ENCODE measurements at places on chromosomes 2 and 18.

- no peak for DNase-seq
Measured at GRCh38 chr2:213185147-213185822, 33.9 kb upstream of the IKZF2 start.

DNA sequence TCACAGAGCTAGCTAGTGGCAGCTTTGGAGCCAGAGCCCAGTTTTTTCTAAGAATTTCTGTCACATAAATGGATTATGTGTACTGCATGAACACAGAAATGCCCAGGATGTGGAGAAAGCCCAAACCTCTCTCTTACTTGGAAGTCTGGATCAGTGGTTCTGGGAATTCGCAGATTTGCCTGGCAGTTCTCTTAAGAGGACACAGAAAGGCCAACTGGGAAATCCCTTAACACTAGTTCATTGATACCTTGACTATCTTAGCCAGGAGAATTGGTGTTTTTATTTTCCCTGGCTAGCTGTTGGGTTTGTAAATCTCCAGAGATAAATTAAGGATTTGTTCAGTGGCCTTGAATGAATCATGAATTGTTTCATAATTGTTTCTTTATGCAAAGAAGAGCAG lies 95.3 kb downstream of the DPP10 start:
- DNase-seq = no peak

GRCh38 chr2:67318993-67319481 lies 78.1 kb upstream of the ETAA1 start:
- DNase-seq = no peak

DNA sequence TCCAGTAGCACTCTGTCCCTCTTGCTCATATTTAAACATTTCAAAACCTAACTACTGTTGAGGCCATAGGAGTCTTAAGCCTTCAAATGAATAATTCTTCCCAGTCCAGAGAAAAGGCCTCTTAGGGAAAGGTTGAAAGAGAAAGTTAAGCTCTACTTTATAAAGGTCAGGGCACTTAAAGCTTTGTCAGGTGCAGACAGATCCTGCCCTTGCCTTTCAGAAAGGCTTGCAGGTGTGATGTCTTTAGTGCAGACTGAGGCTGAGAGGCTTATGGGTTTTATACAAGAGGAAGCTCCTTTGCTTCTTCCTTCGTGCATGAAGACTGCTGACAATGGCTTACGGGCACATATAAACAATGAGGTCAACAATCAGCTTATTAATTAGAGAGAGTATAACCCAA lies 105.0 kb upstream of the LINC00305 start:
- DNase-seq = no peak

DNA sequence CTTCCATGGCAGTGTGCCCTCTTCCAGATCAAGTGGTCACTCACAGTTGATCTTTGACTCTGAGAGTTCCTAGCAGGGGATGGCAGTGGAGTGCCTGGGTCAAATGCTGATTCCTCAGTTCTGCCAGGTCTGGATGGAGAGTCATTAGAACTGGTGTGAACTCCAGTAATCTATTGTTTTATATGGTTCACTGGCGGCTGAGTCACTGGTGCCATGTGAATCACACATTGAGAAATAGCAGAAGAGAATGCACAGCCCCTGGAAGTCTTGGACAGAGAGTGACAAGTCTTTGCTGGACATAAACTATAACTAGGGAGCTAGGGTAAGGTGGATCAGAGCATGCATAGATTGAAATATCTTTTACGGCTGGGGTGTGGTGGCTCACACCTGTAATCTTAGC lies 86.9 kb downstream of the EIF2AK3 start:
- no peak for DNase-seq

Measured in memory B cell (primary cell).